IMR-90 (cell line): ENCODE measurements at places on chromosomes 12 and 14. TPM values are rescaled to one million over a fixed set of nuclear protein-coding genes. Genes with fewer than 3 reads are reported as not detected.

- peak; percentile 88 for DNase-seq
These were observed 219.1 kb downstream of the PHLDA1 start for GRCh38 chr12:75812271-75813018.

DNA sequence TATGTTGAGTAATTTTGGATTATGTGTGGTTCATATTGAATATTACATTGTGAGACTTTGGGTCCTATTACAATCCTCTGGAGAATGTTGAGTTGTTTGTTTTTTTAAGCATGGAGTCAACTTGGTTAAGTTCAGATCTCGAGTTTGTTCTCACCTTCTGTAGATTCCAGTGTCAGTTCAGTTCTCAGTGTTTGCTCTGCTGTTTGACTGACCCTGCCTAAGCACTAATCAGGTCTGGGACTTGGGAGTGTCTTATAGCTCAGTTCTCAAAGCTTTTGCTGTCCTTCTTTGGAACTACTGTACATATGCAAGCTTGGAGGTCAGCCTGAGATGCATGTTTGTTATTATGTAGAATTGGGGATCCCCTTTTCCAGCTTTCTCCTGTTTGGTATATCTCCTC is 63.1 kb downstream of the DIP2B start:
- peak; percentile 63 for DNase-seq

GRCh38 chr14:99872786-99873440 is 79.7 kb downstream of the EML1 start:
- peak; percentile 11 for DNase-seq

DNA sequence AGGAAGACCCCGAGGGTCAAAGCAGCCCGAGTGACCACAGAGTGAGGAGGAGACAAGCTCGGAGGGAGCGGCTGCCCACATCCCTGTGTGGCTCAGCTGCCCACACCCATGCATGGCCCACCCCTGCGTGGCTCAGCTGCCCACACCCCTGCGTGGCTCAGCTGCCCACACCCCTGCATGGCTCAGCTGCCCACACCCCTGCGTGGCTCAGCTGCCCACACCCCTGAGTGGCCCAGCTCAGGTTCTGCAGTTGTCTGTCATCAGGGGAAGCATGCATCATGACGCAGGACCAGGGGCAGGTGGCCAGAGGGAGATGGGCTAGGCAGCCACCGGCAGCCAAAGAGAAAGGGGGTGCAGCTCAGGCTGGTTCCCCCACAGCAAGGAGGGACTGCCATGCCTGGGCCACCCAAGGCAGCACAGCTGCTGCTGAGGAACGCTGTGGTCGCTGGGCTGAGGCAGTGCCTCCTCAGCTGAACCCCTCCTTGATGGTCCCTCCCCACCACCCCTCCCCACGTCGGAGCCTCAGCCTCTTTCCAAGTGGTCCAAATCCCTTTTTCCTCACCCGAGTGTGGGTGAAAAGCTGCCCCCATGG is 33.3 kb upstream of the NUDT14 start:
- no peak for DNase-seq

- no peak for DNase-seq
These were observed 383.5 kb downstream of the ZFP36L1 start for GRCh38 chr14:68409387-68409786.

DNA sequence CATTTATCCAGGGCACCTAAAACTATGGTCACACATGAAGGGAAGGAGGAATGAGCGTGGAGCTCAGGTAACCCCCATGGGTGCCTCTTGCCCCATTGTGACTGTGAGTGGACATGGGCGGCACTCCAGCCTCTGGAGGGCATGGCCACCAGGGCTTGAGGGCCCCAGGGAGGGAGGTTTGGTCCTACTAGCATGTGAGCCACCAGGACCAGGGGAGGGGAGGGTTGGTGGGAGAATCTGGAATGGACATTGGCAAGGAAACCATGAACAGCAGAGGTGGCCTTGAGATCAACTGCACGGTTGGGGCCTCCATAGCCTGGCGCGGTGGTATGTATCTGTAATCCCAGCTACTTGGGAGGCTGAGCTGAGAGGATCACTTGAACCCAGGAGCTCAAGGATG is 623.6 kb downstream of the AACS start:
- no peak for DNase-seq

GRCh38 chr12:65460063-65460462 is 181.6 kb downstream of the MSRB3 start:
- DNase-seq = no peak

DNA sequence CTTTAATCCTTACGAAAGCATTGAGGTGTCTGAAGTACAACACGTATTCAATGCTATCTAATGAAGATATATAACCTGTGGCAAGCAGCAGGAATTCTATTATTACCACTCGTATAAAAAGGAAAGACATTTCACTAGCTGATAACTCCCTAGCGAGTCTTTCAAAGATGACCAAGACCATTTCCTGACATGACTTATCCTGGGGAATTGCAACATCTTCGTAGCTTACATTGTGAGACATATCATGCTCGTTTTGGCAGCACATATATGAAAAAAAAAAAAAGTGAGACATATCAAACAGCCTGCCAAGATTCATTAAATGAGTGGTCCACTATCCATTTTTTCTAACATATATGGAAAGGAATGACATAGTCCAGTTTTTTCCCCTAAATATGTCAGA is 337.0 kb downstream of the FSCB start:
- no peak for DNase-seq

DNA sequence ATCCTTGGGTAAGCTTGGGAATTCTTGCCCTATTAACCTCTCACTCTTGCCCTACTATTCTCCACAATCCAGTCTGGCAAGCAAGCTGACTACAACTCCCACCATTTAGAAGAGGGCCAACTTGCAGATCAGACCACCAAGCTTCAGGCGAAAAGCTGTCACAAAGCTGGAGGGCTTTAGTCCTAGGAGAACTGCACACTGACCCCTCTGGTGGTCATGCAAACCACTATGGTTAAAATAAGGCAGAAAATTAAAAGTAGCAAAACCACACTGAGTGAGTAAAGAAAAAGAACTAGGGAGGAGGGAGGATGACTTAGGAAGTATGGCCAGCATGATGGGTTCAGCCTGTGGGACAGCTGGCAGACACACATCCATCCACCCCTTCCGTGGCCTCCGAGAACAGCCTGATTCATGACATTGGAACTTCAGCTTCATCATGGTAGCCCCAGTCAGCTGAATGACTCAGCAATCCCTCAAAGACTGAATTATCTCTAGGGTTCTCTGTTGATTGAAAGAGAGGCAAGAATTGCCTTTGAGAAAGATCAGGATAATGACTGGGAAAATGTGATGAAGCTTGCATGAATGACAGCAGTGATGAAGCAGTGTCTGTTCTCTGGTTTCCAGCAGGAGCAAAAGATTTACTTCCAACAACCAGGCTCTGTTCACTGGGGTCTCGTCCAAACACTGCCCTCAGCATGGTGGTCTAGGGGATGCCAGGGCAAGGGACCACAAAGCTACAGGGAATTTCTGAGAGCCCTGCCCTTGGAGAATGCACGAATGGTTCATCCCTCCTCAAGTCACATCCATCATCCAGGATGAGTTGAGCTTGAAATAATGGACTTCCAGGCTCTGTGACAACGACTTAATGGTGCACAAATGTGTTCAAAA is 24.4 kb downstream of the PITPNM2 start:
- peak; percentile 98 for DNase-seq

DNA sequence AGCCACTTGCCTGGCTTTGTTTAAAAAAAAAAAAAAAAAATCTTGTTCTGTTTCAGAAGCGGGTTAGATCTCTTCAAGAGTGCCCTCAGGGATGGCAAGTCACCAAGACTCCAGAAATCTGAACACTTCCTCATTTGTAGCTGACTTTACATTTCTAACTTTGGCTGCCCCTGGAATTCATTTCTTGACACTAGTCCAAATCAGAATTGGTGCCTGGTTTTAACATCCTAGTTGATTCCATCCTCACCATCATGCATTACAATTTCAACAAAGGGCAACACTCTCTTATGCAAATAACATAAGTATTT is 295.5 kb downstream of the RMST start:
- DNase-seq = no peak

DNA sequence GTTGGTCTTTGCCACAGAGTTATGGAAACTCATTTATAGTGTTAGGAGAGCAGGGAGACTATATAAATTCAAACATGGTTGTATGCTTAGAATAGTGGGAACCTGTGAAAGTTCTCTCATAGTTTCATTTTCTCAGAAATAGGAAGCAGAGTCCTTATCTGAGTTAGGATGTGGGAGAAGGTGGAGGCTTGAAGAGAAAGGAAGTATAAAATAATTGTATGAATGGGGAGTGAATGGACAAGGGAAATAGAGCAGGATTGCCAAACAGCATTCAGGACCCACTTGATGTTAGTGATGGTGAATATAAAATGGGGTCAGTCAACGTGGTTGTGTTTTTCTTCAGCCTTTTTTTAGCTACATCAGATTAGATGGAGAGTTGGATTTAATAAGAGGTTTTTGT is 34.0 kb upstream of the TPH2 start:
- no peak for DNase-seq

- DNase-seq = no peak
These were observed 15.2 kb downstream of the RFX4 start for GRCh38 chr12:106598003-106598402.

- no peak for DNase-seq
These were observed 4.8 kb downstream of the COPZ1 start for GRCh38 chr12:54329759-54330158.

DNA sequence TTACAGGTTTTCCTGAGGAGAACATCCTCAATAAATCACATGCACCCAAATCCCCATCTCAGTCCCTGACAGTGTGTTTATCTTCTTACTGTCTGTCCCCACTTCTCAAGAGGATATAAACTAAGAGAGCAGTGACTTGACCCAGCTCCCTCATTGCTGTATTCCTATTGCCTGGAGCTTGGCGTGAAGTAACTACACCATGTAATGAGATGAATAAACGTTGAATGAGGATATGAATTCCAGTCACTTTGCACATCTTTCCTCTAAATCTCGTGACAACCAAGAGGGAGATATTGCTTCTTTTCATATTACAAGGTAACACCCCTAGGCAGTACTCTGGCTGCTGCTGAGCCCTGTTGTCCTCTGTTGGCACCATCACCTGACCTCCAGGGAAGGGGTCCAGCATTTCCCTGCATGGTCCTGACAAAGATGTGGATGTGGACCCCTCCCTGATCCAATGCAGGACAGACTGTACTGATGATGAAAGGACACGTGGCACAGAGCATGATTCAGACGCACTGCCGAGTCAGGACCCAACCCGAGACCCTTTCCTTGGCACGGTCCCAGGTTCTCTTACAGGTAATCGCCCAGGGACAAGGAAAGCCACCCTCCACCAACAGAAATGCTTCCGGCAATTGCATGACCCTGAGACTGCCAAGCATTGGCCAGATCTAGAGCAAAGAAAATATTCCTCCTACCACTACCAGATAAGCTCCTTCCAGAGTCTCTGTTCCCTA is 47.7 kb upstream of the CPM start:
- no peak for DNase-seq

ARG2 gene
- total RNA-seq = 2.2 and 2.5 TPM in 2 replicates

KRT79 gene
- under 0.01 TPM in 1 of 2 replicates, not detected in the other for total RNA-seq

GPX2 gene
- not detected in 2 replicates for total RNA-seq

TSHR gene
- not detected in 2 replicates for total RNA-seq

HELB gene
- 2.9 and 3.6 TPM in 2 replicates for total RNA-seq

PLCZ1 gene
- total RNA-seq = not detected in 2 replicates

SSPN gene
- total RNA-seq = 5.6 and 7.8 TPM in 2 replicates

KRT82 gene
- not detected in 2 replicates for total RNA-seq

FIGNL2 gene
- total RNA-seq = under 0.01 TPM in 2 replicates

PMCH gene
- not detected in 2 replicates for total RNA-seq
